ENCODE measurements at places on chromosomes 12 and 14. TPM values are rescaled to one million over a fixed set of nuclear protein-coding genes. Genes with fewer than 3 reads are reported as not detected.

PPP4R4 gene
- not detected for total RNA-seq

KRT85 gene
- not detected for total RNA-seq

SLC25A21 gene
- total RNA-seq = not detected

ASB2 gene
- 3.1 TPM for total RNA-seq

ARHGEF40 gene
- 1.4 TPM for total RNA-seq

IL26 gene
- not detected for total RNA-seq

DNA sequence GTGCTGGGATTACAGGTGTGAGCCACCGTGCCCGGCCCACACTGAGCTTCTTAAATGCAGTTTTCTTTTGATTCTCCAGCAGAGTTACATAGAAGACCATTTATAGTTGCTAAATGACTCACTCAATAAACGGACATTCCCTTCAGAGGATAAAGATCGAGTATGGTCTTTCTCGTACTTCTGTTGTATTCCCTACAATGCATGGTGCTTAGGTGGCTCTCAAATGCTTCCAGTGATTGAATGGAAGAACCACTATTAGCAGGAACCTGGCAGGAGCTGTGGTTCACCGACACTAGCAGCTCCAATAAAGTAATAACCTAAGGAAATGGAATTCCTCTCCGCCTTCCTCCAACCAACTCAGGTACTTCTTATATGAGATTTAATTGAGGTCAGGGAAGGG lies 3.9 kb upstream of the GPRC5A start:
- DNase-seq = no peak

GRCh38 chr14:36511981-36512584 lies 7.9 kb downstream of the NKX2-1 start:
- DNase-seq = no peak

- DNase-seq = no peak
These were observed 35.1 kb downstream of the TRPV4 start for GRCh38 chr12:109797905-109798669.

DNA sequence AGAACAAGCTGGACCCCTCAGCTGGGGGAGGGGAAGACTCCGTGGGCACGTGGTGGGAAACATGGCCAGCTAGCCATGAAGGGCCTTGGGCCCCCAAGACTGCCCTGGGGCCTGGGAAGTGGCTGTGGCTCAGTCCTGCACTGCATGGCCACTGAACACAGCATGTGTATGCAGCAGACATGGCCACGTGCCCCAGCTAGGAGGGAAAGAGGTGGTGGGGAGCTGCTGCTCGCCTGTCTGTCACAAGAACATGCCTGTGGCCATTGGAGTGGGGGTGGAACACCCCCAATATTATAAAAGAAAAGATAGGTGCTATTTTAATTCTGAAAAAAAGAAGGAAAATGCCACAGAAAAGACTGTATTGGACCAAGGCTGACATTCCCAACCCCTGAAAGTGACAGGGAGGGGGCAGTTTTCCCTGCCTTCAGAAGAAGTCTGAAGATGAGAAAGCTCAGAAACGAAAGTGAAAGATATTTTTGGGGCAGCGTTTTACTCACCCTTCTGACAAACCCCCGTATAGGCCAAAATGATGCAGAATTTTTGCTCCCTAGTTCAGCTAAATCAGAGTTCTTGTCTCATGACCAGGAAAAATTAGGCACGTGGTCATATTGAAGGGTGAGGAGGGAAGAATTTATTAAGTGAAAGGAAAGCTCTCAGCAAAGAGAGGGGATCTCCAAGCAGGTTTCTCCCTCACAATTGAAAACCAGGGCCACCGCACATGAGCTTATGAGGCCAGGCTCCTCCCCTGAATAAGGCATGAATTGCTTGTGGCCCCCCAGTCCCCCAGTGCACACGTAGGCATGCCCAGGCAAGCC lies 35.2 kb upstream of the PCNX1 start:
- DNase-seq = no peak

DNA sequence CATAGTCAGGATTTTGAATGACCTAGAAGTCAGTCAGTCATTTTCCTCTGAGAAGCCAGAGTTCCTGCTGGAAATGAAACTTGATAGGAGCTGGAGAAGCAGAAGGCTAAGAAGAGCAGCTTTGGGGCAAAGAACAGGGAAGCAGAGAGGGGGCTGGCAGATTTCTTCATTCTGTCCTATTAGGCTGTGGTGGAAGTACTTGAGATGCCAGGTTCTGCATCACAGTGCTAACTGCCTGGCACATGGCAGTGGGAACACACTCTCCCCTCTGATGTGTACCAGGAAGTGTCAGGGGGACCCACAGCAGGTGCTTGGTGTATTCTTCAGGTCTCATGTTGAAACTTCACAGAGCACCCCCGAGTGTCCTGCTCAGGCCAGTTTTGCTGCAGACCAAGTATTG lies 61.0 kb downstream of the SUSD6 start:
- DNase-seq = no peak

DNA sequence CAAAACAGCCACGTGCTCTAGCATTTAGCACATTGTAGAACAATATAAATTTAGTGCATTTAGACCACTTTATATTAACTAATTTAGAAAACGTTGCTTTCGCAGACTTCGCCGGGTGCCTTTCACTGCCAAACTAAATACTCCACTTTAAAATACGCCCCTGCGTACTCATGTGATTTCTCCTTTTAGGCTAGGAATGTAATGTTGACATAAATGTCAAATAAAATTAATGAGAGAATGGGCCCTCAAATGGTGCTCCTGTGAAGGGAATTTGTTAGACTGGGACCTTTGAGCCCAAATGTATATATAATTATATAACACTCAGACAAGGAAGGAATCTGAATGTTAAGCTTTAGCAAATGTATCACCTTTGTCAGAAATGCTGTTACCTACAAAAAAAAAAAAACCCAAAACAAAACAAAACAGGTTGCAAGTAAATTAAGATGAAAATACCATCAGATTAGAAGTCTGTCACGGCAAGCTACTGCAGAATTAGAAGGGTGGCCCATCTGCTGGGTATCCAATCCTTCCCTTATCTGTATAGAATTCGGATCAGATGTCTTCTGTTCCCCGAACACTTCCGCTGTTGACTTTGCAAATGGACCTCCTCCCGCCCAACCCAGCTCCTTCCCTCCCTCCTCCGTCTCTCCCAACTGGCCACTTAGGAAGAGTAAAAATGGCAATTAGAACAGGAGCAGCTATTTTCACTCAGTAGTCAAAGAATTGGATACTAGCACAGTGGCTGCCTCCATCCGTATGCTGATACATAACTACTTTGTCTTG lies 159.3 kb upstream of the FOXN3 start:
- DNase-seq = no peak

DNA sequence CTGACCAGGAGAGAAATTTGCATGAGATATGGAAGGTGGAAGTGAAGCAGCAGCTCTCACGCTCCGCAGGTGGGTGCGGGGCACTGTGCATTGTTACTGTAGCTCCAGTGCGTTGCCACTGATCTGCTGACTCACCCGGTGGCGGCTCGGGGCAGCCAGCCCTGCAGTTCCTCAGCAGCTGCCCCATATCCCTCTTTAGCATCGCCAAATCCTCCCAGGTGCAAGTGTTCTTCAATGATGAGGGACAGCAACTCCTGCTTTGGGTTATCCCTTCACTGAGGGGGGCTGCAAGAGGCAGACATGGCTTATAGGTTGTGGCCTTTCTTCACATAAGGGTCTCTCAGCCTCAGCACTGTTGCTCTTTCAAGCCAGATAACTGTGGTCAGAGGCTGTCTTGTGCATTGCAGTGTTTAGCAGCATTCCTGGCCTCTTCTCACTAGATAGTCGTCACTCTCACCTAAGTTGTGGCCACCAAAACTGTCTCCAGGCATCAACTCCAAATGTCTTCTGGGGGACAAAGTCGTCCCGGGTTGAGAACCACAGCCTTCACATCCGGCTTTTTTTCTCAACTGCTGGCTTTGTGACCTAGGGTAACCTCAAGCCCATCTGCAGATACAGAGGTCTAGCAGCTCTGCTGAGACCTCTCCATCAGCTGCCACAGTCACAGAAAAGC lies 180.8 kb downstream of the EFCAB11 start:
- peak; percentile 35 for DNase-seq

GRCh38 chr12:102454808-102455760 lies 25.3 kb downstream of the IGF1 start:
- DNase-seq = no peak

DNA sequence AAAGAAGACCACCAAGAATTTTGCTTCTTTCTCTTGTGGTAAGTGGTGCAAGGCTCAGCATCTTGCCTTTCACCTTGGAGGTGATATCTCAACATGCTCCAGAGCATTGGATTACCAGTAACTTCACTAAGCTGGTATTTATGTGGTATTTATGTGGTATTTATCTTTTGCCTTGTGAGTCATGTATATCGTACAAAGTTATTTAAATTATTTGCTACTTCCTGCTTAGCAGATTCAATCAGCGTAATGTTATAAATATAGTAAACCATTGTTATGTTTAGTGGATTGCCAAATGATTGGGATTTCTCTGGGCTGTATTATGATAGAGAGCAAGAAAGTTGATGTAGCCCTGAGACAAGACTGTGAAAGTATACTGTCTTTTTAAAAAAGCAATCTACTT lies 366.4 kb downstream of the IPO8 start:
- DNase-seq = no peak

- no peak for DNase-seq
These were observed 50.2 kb downstream of the PRKAB1 start for GRCh38 chr12:119718141-119718540.

DNA sequence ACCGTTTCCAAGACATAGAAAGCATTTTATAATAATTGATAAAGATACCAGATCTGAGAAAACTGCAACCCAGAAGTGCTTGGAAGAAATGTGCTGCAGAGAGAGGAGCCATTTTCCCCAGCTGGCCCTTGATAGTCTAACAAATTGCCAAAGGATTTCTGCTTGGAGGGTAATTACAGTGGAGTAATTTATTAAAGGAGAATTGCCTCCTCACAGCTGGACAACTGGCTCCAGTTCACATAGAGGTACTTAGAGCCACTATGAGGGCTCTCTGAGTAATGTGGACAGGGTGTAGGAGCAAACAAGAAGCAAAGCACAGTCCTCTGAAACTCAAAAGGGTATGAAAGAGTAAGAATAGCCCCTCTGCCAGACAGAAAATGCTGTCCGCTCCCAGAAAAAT lies 335.6 kb downstream of the SYT1 start:
- DNase-seq = no peak

DNA sequence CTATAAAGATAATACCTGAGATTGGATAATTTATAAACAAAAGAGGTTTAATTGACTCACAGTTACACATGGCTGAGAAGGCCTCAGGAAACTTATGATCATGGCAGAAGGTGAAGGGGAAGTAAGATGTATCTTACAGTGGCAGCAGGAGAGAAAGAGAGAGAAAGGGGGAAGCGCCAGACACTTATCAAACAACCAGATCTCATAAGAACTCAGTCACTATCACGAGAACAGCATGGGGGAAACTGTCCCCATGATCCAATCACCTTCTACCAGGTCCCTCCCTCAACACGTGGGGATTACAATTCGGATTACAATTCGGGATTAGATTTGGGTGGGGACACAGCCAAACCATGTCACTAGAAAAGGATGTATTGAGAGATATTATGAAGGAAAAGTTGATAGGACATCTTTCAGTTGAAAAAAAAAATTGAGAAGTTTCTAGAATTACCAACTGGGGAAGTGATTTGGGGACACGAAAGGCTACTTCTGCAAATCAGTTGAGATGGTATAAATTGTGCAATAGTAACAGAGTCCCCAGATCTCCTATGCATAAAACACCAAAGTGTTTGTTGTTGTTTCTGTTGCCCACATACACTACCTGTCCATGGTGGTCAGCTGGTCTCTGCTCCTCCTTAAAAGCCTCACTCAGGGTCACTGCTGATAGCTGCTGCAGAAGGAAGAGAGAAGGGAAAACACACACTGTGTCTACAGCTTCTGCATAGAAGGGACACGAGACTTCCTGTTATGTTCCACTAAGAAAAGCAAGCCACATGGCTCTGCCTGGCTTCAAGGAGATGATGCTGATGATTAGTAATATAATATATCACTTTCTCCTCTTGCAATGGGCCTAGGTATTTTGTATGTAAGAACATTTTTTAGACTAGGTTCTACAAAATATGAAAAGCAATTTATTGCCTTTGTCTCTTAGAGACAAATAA lies 465.5 kb downstream of the PDZRN4 start:
- DNase-seq = no peak

GRCh38 chr12:71014180-71014785 lies 93.7 kb upstream of the PTPRR start:
- DNase-seq = no peak

GRCh38 chr12:93168751-93169150 lies 209.0 kb upstream of the NUDT4 start:
- DNase-seq = no peak

GRCh38 chr14:93200553-93200952 lies 6.3 kb downstream of the GON7 start:
- no peak for DNase-seq

DNA sequence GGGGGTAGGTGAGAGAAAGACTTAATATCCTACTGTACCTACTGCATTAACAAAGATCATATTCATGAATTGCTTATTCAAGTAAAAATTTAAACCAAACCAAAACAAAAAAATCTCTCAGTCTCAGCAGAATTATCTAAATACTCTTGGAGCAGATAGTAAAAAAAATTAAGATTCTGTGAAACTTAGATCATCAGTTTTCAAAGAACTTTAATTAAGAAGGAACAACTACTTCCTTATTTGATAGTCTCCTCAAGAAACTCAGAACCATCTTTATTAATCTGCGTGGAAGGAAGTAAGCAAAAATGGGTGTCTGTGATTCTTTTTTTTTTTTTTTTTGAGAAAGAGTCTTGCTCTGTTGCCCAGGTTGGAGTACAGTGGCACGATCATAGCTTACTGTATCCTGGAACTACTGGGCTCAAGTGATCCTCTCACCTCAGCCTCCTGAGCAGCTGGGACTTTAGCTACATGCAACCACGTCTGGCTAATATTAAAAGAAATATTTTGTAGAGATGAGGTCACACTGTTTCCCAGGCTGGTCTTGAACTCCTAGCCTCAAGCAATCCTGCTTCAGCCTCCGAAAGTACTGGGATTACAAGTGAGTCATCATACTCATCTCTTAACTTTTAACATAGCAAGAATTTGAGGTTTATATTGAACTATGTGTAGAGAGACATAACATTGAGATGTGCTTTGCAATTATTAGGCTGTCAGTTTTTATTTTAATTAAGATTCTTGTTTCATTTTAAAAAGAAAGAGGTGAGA lies 37.4 kb downstream of the GAS2L3 start:
- no peak for DNase-seq

DNA sequence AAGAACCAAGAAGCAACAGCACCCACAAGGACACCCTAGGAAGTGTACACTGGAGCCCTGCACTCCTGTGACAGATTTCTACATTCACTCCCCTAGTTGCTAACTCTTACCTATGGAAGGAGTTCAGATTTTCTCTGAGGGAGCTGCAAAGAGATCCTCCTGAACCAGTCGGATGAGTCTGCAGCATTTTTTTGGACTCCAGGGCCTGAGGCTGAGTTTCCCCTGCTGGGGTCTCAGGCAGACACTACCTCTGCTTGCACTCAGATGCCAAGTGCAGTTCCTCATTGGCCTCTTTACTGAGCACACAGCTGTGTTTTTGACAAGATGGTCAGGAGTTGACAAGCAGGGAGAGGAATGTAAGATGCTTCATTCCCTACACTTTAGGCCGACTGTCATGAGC lies 153.2 kb upstream of the RBM19 start:
- DNase-seq = no peak
